Mucosa of descending colon (tissue), 3 donors: ENCODE measurements at places on chromosomes 7 and 10. TPM values are rescaled to one million over a fixed set of nuclear protein-coding genes. Genes with fewer than 3 reads are reported as not detected.

DNA sequence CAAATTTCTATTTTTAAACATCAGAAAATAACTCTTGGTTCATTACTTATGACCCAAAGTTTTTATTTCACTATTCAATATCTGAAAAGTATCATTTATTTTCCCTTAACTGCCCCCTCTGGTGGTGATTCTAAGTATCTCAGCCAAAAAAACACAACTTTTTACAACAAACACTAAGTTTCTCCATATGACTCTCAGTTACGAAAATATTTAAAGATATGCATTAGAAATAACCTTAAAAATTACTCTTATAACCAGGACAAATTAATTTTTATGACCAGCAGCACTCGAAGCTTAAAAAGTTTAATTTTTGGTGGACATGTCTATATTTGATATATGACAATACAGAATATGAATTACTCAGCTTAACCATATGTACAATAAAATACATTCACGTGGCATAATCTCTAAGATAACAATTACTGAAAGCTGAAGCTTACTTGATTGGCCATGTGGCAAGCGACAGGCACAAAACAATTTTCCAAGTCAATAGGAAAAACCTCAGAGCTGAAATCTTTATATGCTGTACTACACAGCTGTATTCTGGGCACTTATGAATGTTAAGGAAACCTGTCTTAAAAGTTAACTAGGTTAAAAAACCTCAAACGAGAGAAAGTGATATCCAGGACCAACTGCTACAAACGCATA lies 2.3 kb downstream of the HNRNPA2B1 start:
- peak; percentile 67 for DNase-seq

Gene ATOH7
- 0.53 TPM for total RNA-seq

DNA sequence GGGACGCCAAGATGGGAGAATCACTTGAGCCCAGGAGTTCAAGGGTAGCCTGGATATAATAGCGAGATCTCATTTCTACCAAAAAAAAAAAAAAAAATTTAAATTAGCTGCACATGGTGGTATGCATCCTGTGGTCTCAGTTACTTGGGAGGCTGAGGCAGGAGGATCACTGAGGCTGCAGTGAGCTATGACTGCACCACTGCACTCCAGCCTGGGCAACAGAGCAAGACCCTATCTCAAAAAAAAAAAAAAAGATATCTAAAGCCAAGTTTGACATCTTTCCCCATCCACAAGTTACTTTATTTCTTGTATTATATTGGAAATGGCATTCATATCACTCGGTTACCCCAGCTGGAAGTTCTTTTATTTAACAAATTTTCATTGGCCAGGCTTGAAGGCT lies 3.4 kb upstream of the PIP4K2A start:
- DNase-seq: no peak

Gene GRM3
- total RNA-seq: not detected

DNA sequence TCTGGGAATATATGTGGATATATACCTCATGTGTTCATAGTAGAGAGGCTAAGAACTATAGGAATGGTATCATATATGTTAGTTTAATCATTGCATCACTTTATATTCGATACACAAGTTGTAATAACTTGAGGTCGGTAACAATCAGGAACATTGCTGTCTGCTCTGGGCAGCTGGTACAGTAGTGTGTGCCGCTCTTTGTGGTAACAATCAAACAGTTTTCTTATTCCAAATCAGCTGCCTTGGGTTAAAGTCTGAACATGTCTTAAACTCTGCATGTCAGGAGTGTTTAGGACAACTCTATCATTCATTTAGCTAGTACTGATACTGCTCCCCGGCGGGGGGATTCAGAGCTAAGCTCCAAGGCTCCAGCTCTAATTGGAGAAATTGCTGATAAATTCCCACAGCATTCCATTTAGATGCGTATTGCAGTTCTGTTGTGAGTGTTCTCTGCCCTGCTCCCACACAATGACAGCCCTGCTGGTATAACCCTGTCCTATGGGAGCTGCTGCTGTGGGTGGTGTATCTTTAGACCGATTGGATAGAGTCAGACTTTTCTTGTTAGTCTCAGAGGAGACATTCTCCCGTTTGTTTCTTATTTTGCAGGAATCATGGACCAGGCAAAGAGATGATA lies 707.5 kb upstream of the FZD8 start:
- no peak for DNase-seq

GRCh38 chr10:103481974-103482531 lies 3.0 kb upstream of the CALHM3 start:
- DNase-seq: peak; percentile 77

Gene TET1
- total RNA-seq: 1.1 TPM

DNA sequence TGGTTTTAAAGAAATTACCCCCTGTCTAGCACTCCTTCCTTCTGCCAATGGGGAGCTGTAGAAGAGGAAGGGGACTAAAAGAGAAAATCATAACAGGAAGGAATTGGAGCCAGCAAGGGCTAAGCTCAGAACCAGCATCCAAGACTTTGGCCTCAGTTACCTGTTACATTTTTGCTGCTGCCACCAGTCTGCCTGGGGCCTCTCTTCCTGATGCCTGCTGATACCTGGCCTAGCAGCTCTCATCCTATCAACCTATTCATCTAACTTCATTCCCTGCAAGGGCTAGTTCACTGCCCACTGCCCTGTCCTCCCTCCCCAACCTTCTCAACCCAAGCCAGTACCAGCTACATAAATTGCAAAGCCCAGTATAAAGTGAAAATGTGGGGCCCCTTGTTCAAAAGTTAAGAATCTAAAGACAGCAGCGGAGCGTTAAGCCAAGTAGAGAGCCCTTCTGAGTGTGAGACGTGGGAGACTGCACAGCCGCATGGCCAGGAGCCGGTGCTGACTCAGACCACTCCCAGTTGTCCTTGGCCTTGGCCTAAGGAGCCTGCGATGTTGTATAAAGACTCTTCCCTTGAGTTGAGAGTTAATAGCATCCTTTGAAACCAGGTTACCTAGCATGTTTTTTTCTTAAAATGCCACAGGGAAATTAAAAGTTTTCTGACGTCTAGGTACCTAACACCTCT lies 13.2 kb upstream of the AOC1 start:
- DNase-seq: no peak

DNA sequence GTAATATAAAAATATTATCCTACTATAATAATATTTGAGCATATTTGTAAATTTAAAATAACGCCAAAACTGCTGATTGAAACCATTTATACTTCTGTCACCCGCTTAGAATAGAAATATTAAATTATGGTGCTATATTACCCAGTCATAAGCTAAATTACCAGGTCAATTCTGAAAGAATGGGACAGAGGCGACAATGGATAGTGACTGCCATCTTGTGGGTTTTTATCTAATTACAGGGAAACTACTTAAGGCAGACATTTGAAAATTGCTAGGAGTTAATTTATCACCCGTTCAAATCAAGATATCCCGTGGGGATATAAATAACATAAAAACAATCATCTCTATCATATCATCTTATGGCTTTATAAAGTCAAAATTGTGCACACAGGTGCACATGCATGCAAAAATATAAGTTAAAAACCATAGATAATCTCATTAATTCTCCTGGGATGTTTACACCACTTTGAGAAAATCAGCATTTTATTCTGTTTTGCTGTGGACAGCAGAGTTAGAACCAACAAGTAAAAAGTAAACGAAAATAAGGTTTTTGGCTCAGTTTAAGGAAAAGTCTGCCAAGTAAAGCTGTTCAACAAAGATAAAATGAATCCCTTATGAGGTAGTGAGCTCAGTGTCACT lies 41.3 kb upstream of the HPSE2 start:
- DNase-seq: no peak
